Upper lobe of right lung (tissue), 1 donor: ENCODE measurements at places on chromosomes 2 and 18. TPM values are rescaled to one million over a fixed set of nuclear protein-coding genes. Genes with fewer than 3 reads are reported as not detected.

Gene TACR1
- total RNA-seq = 1.4 TPM

Gene CHMP1B
- 42.6 TPM for total RNA-seq

DNA sequence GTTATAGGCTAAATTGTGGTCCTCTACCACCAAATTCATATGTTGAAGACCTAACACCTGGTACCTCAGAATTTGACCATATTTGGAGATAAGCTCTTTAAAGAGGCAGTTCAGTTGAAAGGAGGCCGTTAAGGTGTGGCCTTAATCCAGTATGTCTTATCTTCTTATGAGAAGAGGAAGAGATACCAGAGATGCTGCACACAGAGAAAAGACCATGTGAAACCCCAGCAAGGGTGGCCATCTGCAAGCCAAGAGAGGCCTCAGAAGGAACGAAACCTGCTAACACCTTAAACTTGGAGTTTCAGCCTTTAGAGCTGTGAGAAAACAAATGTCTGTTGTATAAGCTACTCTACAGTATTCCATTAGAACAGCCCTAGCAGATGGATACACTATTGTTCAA lies 528.1 kb upstream of the DCC start:
- H3K4me3 ChIP-seq = no peak overlapping the region
- no peaks in the 10 kb centered on the region for H3K4me1 ChIP-seq
- H3K27ac ChIP-seq = no peak overlapping the region
- no peaks in the 10 kb centered on the region for H3K36me3 ChIP-seq
- H3K27me3 ChIP-seq = no peaks in the 10 kb centered on the region

GRCh38 chr18:11392980-11393885 lies 216.2 kb upstream of the SLC35G4 start:
- H3K27me3 ChIP-seq = no peaks in the 10 kb centered on the region
- H3K36me3 ChIP-seq = no peaks in the 10 kb centered on the region
- H3K4me3 ChIP-seq = no peak overlapping the region
- no peak overlapping the region for H3K27ac ChIP-seq
- no peaks in the 10 kb centered on the region for H3K4me1 ChIP-seq
- DNase-seq = no peak
